ENCODE measurements at places on chromosomes 4 and X.

DNA sequence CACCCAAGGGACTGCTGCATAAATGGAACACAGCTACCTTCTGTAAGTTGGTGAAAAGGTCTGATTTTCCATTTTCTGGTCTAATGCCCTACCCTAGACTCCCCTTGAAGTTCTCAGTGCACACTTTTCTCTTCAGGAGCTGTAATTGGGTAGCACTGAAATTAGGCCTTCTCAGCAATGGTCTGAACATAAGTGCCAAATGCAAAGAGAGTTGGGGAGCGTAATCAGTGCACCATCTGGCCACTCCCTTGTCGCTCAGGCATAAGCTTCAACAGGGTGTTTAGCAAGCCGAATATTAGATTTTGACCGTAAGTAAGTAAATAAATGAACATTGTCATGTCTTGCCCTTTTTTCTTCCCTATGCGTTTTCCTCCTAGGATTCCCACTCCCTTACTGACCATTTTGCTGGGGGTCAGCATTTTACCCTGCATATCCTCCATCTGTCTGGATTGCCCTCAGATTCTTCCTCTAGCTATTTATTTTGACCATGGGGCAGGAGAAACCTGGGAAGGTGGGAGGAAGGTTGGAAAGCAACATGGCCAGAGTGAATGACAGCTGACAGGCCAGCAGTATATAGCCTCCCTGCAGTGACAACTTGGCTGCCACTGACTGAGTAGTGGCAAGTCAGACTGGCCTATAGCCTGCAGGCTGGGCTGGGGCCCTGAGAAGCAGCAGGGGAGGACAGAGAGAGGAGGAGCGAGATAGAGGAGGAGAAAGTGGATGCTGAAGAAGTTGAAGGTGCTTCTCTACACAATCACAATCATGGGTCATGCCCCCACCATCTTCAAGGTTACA is 2.7 kb downstream of the NHSL2 start:
- no peak for DNase-seq

- DNase-seq = no peak
Measured at GRCh38 chr4:77163641-77164040, 6.6 kb downstream of the CCNG2 start.

DNA sequence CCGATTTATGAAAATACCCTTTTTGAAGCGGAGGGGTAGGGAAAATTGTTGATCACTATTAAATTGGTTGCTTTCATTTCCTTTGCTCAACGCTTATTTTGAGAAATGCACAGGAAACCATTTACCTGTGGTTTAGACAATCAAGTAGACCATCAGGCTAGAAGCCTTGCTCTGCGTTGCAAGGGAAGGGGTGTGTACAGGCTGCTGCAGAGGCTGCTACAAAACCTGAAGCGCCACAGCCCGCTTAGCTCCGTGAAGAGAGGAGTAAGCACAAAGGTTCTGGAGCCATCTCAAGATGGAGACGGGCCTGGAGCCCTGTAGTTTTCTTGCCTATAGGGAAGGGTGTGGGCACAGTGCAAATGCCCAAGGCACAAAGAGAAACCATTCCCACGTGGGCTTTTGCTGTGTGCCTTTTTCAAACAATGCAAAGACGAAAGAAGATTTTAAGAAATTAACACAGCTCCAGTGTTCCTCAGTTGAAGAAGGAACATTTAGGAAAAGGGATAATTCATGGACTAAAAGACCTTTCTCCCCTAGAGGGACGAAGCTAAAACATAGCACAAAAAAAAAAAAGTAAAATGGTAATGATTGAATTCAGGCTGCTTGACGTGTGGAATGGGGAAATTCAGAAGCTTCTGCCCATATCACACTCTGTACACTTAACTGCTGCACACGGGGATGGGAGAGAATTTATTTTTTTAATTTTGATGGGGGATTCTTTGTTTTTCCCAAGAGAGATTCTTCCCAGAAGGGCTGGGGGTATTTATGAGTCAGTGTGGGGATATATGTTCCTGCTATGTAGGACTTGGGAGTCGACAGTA is 3.5 kb downstream of the TMSB4X start:
- DNase-seq = no peak

DNA sequence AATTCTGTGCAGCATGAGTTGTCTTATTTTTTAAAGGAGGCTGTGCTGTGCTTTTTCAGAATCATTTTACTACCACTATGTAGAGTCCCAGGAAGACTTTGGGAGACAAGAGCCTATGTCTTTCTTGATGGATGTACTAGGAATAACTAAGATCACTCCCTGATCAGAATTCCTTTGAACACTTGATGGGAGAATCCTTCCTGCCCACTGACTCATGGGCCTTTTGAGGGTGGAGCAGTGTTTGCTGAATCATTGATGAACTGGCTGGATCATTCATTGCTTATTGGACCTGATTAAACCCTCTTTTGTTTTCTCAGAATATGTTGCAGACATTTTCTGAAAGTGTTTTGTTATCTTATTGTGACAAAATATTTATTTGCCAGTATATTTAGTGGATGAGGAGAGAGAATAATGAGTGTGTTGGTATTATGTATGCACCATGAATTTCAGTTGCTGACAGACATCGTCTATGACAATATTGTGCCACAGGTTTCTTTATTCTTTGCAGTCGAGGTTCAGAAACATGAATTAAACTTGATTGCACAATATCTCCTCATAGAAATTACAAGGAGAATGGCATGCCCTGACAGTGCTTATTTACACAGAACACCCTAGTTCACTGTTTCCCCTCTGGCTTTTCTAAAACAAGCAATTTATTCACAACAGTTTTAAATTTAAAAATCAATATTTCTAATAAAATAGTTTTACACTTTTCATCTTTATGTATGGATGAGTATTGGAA is 36.3 kb downstream of the POU4F2 start:
- no peak for DNase-seq

DNA sequence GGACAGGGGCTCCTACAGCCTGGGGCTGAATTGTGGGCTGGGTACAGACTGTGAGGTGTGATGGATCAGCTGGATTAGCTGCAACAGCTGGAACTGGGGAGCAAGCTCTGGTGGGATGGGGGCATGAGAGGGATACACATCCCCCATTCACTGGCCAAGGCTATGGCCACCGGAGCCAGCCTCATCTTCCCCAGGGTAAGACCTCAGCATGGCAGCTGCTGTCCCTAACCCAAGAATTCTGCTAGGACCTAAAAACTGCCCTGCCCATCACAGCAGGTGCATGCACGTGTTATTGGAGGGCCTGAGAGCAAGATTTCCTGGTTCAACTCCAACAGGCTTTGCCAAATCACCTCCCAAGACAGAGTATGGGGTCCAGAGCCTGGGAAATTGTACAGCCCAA is 258.6 kb upstream of the AGTR2 start:
- DNase-seq = no peak

DNA sequence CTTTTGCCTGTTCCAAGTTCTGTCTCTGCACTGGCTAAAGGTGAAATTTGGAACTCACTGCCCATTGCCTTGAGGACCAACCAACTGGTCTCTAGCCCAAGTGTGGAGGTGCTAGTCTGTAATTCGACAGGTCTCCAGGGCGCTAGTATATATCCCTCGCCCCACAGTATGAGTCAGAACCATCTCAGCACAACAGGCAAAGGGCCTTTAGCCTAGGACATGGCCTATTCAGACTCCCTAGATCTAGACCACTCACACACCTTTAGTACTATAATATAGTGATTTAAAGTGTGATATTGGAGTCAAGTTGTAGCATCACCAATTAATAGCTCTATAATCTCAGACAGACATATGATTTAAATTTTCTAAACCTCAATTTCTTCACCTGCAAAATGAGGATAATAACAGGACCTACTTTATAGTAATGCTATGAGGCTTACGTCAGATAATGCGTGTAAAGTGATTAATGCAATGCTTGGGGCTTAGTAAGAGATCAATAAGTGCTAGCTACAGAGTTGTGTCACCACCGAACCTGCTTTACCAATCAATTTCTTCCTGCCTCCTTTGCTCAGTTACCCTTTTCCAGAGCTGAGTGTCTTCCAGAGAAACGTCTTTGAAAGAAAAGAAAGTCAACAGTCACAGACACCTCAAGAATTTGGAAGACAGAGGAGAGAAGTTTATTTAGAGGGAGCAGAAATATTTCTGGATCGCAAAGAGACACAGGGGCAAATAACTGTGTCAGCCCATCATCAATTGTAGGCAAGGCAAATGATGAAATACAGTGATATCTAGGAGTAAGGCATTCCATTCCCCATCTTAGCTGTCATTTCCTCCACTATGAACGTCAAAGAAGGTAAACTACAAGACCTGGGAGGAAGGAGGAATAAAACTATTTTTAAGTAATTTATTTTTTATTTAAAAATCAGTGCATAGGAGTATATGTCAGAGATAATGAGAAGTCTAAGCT is 2.3 kb downstream of the NOX1 start:
- no peak for DNase-seq

GRCh38 chrX:28910487-28910886 is 323.2 kb downstream of the IL1RAPL1 start:
- no peak for DNase-seq

DNA sequence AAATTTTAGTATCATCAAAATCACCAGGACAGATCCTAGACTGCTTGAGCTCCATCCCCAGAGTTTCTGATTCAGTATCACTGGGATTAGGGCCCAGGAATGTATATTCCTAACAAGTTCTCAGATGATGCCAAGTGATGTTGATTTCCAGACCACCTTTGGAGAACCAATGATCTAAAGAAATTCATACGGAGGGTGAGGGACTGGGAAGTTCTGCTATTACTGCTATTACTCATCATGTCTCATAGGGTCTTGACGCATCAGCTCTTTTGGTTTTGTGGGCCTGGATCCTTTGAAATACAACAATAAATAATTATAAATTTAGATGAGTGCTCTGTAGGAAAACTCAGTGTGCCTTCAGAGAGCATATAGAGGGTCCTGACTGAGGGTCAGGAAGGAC is 59.8 kb upstream of the LGI2 start:
- no peak for DNase-seq
